Activated naive CD4-positive, alpha-beta T cell treated with anti-CD3 and anti-CD28 coated beads, Interleukin-2, amount 50 U/mL, for 16 hours (primary cell): ENCODE measurements at places on chromosomes 5 and 9.

DNA sequence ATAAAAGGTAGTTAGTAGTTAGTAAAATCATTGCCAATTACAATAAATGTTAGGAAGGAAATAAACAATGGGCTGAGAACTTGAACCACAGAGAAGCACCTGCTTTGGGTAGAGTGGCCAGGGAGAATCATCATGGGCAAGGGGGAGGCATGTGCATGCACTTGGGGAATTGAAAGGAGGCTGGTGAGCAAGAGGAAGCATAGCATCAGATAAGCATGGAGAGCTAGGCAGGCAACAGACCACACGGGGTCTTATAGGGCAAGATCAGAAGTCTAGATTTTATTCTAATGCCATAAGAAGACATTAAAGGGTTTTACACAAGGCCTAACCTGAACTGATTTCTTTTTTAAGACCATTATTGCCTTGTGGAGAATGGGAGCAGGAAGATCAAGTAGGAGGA lies 93.4 kb downstream of the PIP5K1B start:
- no peak for DNase-seq

DNA sequence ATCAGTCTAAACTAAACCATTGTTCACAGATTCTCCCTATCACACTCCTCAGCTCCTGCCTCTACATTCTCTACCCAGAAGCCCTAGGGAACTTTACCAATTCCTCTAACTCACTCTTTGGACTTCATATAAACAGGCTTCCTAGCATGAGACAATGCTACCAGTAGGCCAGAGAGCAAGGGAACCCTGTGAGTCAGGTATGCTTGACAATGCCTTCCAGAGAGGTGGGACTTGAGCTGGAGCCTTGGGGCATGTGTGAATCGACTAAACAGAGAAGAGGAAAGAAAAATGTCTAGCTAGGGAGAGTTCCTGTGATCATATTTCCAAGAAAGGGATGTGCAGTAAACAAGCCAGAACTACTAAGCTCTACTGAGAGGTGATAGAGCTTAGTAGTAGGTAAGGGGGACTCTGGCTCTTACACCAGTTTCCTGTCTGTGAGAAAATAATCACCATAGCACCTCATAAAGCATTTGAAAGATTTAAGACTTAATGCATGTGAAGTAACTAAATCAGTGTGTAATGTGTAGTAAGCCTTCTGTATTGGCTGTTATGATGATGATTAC lies 6.4 kb upstream of the RFK start:
- DNase-seq, result no peak

- DNase-seq, result no peak
These were observed 142.3 kb upstream of the ANKH start for GRCh38 chr5:15013654-15014463.

DNA sequence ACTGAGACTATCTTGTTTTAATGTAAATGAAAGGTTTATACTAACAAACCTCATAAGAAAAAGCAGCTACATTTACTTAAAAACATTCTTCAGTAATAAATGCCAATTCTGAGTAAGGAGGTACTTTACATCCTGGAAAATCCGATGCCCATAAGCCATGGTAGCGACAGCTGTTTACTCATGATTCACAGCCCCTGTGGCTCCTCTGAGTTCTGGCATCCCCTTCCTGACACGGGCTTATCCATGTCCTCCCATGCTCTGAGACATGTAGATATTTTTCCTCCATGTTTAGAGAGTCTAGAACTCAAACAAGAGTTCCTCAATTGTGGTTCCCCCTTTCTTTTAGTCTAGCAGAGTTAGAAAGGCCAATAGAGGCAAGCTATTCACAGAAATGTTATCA lies 63.1 kb upstream of the DEPDC1B start:
- DNase-seq, result no peak

DNA sequence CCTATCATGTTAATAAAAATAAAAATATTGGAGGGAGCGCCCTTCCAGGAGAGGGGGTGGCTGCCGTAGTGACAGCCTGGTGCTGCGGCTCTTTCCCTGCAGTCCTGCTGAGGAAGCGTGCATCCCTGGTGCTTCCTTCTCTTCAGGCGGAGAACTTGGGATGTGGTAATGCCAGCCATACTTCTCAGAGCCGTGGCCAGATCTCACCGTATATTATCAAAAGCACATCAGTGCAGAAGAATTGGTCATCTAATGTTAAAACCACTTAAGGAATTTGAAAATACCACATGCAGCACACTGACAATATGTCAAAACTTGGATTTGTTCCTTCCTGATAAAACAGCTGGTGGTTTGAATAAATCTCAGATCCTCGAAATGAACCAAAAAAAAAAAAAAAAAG lies 17.7 kb downstream of the C9orf40 start:
- no peak for DNase-seq

DNA sequence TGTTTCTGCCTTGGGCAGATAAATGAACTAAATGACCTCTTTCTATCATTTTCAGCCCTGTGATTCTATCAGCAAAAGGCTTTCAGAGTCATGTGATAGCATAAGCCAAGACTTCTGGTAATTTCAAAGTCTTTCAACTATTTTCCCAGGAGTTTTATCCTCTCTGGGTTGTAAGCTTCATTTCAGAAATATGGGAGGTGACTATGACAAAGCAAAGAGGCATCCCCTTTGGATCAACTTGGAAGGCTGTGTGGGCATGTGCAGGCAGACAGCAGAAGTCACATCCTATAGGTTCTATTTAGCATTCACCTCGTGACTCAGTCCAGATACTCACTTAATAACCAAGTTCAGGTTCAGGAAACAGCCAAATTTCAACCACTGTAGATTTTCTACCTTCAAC lies 149.0 kb upstream of the FST start:
- DNase-seq, result no peak

DNA sequence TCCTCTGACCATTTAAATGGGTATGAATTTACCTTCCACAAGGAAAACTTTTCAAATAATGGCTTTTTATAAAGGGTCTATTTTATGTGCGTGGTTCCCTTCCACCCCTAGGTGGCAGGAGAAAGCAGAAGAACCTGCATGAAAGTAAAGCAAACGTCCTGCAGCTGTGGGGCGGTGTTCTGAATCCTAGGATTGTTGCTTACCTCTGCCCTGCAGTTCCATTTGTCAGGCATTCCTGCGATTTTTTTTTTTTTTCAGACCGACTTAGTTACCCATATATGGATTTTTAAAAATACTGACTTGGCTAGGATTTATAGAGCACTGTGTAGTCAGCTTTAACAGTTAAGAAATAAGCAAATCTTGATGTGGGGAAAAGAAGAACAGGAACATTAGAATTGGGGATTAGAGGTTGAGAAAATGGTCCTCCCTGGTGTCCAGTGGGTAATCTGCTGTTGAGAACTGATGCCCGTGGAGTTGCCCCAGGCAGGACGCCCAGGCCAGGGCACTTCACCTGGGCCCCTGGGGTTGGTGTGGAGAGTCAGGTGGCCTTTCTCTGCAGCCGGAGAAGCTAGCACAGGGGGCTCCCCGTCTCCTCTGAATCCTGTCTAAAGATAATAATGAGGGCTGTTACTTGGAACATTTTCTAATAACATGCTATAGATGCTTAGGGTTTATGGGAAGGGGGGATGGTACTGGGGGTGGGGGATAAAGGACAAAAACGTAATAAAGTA lies 30.4 kb upstream of the LTC4S start:
- peak; percentile 43 for DNase-seq

GRCh38 chr5:59416026-59416425 lies 477.5 kb downstream of the PDE4D start:
- no peak for DNase-seq

- DNase-seq, result no peak
These were observed 363 bp upstream of the SLC25A48 start for GRCh38 chr5:135833961-135834638.

DNA sequence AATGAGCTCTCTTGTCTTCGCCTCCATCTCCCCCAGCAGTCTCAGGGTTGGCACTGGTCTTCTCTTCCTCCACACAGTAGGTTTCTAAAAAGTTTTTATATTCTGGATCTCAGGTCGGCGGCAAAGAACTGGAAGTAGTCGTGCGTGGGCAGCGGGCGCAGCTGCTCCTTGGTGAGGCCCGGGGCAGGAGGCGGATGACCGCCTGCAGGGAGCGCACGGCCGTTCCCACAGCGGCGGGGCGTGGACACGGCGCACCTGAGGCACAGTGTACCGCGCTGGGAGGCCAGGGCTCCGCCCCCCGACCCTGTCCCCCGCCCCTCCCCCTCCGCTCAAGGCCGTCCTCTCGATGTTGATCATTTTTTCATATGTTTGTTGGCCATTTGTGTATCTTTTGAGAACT lies 92.4 kb downstream of the STX17 start:
- no peak for DNase-seq

DNA sequence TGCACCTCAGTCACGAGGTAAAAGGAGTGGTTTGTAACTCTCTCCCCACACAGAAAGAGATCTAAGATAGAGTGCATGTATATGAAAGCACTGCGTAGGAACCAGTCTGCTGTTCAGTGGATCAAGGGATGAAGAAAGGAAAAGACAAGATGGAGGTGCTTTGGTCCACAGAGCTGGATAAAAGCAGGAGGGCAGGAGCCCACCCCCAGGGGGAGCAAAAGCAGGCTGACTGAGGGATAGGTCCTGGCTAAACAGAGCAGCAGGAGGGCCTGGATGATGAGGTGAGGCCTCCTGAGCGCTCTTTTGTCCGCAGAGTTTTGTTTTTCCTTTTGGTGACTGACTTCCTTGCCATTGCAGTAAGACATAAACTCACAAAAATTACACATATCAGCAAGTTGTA lies 293.5 kb upstream of the C9orf72 start:
- DNase-seq, result no peak

- peak; percentile 13 for DNase-seq
These were observed 601 bp downstream of the FBXO38 start for GRCh38 chr5:148384380-148384737.

GRCh38 chr9:137295849-137296669 lies 6.0 kb downstream of the NRARP start:
- peak; percentile 9 for DNase-seq

- no peak for DNase-seq
These were observed 5.6 kb downstream of the AMBP start for GRCh38 chr9:114072184-114073140.

- DNase-seq, result no peak
These were observed 67.3 kb downstream of the PDE8B start for GRCh38 chr5:77277759-77278158.

DNA sequence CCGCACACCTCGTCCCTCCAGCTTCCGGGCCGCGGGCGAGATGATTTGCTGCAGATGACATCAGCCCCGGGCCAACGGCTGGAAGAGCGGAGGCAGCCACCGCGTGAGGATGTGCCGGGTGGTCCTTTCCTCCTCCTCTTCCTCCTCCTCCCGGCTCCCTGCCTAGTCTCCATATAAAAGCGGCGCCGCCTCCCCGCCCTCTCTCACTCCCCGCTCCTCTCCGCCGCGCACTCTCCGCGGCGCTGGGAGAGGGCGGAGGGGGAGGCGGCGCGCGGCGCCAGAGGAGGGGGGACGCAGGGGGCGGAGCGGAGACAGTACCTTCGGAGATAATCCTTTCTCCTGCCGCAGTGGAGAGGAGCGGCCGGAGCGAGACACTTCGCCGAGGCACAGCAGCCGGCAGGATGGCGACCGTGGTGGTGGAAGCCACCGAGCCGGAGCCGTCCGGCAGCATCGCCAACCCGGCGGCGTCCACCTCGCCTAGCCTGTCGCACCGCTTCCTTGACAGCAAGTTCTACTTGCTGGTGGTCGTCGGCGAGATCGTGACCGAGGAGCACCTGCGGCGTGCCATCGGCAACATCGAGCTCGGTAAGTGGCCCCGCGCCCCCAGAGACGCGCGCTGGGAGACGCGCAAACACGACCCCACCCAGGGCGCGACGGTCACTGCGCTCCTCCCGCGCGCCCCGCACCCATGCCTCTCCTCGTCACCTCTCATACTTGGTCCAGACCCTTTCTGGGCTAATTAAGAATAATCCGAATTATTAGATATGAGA lies at the start of gene MAP1B:
TSS of gene MAP1B (plus strand) at position 345 of the 770 bp plus-strand sequence. CDS start at position 402, 57 bp downstream.
- no peak for DNase-seq

DNA sequence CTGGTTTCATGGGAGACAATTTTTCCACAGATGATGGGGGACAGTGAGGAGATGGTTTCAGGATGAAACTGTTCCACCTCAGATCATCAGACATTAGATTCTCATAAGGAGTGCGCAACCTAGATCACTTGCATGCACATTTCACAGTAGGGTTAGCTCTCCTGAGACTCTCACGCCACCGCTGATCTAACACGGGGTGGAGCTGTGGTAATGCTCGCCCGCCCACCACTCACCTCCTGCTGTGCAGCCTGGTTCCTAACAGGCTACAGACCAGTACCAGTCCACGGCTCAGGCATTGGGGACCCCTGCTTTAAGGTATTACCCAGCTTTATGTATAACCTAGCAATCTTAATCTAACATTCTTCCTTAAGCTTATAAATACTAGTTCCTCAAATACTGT lies 35.6 kb downstream of the TTC39B start:
- DNase-seq, result peak; percentile 23

- DNase-seq, result no peak
These were observed 38.0 kb upstream of the ADAM19 start for GRCh38 chr5:157613385-157614245.

- no peak for DNase-seq
These were observed 323.8 kb upstream of the WWC1 start for GRCh38 chr5:167967494-167968177.

- no peak for DNase-seq
These were observed 310.3 kb downstream of the SLIT3 start for GRCh38 chr5:168990679-168991078.

DNA sequence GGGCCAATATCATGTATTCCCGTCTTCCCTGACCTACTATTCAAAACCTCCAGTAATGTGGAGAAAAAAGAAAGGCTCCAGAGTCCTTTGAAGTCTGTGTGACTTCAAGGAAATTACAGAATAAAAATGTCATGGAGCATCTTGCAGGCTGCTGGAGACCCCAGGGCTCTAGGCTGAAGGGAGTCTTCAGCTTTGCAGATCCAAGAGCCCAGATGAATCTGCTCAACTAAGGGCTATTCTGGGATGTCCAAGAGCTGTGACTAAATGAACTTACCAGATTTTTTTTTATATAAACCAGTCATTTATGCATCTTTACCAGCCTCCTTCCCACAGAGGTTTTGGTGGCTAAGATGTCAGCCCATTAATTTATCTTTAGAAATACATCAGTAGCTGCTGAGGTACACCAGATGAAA lies 167.3 kb downstream of the MUSK start:
- no peak for DNase-seq

DNA sequence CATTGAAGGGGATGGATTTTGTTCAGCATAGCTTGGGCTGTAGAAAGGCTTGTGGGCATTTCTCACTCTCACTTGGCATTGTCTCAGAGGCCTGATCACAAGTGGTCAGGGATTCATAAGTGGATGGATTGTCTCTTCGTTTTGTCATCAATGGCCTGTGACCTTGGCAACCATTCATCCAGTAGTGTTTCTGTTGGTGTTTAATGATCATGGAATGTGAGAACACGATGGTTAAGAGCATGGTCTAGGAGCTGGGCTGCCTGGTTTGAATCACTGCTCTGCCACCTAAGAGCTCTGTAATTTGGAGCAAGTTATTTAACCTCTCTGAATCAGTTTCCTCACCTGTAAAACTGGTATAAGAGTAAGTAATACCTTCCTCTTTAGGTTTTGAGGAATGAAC lies 430.1 kb upstream of the MEF2C start:
- DNase-seq, result no peak

DNA sequence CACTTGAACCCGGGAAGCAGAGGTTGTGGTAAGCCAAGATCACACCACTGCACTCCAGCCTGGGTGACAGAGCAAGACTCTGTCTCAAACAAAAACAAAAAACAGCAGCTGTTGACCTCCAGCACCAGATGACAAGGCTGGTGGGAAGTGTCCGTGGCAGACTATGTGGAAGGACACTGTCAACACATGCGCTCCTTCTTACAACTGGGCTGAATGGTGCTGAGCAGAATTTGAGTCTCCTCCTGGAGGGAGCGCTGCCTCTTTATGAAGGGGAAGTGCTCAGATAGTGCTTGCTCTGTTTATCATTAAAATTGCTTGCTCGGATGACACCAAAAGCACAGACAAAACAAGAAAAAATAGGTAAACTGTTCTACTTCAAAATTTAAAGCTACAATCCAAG lies 9.2 kb upstream of the CFAP157 start:
- no peak for DNase-seq
